ENCODE measurements at places on chromosomes 7 and 10.
A peak's percentile ranks its signal among the peaks of the same experiment; 100 is the strongest.

- no peak for DNase-seq
These were observed 67.7 kb downstream of the ST8SIA6 start for GRCh38 chr10:17386616-17387075.

- no peak for DNase-seq
These were observed 220.2 kb upstream of the TBX20 start for GRCh38 chr7:35474100-35474499.

GRCh38 chr7:55240418-55241142 lies 124.6 kb upstream of the LANCL2 start:
- no peak for DNase-seq

DNA sequence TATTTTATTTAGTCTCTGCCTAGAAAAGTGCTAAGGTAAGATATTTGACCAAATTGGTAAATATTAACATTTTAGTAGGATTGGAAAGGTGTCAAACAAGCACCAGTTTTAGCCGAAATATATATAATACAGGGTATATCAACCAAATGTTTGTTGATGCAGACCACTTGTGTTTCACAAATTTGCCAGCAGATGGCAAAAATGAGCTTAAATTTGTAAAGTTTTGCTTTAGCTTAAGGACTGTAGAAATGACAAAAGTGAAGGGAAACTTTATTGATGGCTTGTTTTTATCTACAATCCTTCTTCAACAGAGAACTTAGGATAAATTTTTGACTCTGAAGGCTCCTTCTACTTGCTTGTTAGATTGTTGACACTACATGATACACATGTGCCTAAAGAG lies 4.8 kb upstream of the POLR1F start:
- peak; percentile 66 for DNase-seq

GRCh38 chr10:112461029-112461887 lies 14.2 kb downstream of the VTI1A start:
- peak; percentile 90 for DNase-seq

DNA sequence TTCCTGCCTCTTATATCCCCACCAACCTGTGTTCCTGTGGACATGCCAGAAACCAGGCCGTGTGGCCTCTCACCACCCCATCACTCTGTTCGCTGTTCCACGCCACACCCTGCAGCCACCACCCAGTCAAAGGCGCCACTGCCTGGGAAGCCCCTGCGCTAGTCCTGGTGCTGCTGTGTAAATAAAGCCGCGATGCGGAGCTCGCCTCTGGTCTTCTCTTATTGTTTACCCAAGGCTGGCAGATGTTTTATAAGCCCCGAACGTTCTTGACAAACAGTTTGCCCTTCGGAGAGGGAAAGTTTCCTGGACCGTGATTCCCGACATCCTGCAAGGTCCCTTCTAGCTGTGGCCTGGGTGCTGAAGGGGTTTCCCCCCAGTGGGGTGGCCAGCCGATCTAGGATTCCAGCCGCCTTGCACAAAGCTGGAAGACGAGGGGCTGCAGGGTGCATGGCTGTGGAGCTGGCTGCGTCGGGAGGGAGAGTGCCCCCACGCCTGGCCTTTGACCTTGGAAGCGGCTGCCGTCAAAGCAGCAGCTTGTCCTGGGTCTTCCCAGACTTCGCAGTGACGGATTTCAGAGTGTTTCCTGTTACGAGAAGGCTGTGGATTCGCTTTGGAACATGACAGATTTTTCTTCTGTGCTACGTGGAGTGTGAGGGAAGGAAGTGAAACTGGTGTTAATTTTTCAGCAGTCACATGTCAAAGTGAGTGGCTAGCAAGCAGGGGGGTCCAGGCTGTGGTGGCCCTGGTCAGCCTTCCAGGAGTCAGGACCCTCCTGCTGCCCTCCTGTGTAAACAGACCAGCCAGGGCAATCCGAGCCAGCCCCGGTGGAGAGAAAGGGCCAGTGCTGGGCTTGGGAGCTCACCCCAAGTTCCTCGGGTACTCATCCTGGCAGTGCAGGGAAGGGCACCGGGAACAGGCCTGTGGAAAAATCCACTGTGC lies 61.6 kb downstream of the LHPP start:
- DNase-seq = no peak

DNA sequence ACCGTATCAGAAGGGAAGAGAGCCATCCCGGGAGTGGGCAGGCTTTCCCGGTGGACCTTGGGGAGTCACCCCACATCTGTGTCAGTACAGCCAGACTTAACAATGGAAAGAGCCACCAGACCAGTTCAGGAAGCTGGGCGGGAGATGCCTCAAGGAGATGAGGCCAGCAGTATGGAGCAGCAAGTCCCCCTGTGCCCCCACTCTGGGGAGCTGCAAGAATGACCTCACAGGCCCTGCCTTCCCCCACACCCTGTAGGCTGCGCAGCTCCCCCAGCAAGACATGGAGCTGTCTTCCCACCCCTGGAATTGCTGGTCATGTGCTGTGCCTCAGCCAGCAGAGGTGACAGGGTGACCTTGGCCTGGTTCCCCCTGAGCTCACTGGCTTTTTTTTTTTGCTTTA lies 76.8 kb upstream of the INSIG1 start:
- no peak for DNase-seq

DNA sequence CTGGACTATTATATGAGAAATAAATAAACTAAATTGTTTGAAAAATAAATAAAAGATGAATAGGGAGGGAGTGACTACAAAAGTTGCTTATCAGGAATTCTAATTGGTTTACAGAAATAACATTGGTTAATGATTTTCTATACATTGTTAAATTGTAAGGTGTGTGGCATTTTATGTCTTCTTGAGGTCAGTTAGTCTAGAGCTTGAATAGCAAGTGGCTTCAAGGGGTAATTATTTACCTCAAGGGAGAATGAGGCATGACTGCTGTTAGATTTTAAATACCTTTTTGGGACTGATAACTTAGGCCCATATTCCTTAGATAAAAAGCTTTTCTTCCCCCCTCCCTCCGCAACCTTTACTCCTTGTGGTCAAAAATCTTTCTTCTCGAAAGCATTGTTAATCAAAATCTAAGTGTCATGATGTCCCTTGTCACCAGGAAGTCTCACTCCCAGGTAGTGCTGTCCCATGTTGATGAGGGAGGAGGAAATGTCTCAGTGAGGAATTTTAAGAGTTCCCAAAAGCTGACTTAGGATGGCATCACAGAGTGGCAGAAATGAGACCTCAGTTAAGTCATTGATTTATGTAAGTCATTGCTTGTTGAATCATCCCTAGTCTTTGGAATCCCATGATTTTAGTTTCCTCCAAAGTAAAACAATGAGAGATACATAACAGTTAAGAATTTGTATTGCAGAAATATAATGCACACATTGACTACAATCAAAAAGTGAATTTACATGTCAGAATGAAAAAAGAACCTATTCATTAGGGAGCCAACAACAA lies 71.5 kb downstream of the MAPK8 start:
- DNase-seq = no peak
